ENCODE measurements at places on chromosomes 6 and 20. TPM values are rescaled to one million over a fixed set of nuclear protein-coding genes. Genes with fewer than 3 reads are reported as not detected.

The SYNDIG1 gene
- total RNA-seq = 2.6 TPM

The CFAP61 gene
- 1.0 TPM for total RNA-seq

The OOEP gene
- not detected for total RNA-seq

The DNMT3B gene
- total RNA-seq = 2.1 TPM

The TREML2 gene
- total RNA-seq = under 0.01 TPM

The KCNS1 gene
- total RNA-seq = under 0.01 TPM

Measured in skeletal muscle tissue (tissue), 5 donors.